T47D (cell line): ENCODE measurements at places on chromosomes 7 and 10.

DNA sequence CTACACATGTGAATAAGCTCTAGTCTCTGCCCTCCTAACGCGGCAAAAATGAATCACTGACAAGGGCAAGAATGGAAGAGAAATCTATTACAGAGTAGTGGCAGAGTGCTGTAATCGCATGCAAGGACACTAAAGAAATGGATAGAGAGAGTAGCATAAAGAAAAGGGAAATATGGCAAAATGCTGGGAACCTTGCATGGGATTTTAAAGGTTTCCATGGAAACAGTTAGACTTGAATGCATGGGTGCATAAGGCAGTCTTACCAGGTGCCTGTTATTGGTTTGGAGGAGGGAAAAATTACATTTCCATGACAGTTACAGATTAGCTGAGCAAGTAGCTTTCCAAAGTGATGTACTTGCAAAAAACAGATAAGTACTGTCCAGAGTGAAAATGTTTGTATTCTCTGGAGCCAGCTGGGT is 233.4 kb downstream of the PTN start:
- no peak for DNase-seq

GRCh38 chr10:93775356-93775755 is 17.6 kb downstream of the LGI1 start:
- DNase-seq: no peak

DNA sequence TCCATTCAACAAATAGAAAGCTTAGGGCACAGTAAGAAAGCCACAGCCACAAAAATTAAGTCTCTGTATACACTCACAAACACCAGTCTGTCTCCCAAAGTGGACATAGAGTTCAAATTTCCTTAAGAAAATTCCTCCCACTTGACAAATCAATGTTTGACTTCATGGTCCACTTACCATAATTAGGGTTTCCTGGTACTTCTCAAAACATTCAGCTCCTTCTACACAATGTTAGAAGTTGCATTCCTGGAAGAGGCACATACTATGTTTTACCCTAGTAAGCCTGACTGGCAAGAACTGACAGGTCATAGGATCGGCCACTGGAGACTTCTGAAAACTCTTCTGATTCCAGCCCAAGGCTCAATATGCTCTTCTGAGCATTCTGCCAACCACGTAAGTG is 70.5 kb downstream of the CPXM2 start:
- DNase-seq: no peak

DNA sequence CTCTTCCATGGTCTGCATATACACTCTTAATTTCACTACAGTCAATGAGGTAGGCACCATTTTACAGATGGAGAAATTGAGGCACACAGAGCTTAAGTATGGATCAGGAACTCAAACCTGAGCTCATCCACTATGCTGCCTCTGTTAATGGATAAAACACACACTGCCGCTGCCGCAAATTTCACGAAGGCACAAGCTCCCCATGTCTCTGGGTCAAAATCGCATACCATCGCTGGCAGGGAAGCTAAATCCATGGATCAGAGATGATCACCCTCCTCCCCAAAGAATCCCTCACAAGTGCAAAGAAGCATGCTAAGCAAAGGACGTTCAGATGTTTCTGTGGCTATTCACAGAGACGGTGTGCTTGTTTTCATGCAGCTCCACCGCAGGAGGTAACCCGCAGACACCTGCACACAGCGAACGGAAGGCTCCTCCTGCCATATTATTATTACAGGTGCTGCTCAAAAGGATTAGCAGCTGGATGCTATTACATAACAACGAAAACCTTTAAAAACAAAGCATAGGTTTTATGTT is 109.3 kb downstream of the UBE2H start:
- no peak for DNase-seq

DNA sequence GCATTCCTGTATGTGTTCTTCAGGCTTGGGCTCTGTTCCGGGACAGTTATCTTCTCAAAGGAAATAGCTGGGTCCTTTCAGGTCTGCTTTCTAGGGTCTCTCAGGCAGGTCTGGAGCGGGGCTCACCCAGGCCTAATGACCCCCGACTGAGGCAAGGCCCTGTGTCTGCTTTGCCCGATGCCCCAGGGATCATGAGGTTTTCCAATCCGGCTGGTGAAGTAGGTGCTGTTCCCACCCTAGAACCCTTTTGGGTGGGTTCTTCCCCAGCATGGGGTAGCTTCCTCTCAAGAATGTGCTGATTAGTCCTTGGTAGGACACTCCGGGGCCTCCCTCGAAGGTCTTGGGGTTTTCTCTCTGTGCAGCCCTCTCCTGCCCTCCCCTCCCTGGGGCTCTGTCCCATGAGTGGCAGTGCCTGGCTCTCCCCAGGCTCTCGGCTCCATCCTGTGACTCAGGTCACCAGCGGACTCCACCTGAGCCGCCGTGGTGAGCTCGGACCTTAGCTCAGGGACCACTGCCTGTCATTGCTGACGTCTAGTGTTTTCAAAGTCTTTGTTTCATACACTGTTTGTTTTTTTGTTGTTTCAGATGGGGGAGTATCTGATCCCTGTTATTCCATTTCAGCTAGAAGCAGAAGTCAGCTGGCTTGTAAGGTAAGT is 71.0 kb upstream of the NKX6-2 start:
- DNase-seq: no peak

- no peak for DNase-seq
Measured at GRCh38 chr7:155947051-155947450, 134.8 kb upstream of the SHH start.

DNA sequence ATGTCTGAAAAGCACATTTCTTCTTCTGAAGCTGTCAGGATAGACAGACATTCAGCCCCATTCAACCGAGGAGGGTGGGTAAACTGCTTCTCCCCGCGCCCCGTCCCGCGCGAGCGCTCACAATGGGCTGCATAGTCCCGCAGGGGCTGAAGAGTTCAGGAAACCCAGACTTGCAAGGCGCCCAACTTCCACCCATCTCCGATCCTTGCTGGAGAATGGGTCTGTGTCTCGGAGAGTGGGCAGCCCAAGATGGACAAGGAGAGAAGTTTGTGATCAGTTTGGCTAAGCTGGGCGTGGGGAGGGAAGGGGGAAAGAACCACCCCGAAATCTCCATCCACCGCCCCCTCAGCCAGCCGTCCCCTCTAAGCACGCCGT is 686 bp downstream of the AASS start:
- DNase-seq: no peak

- DNase-seq: no peak
Measured at GRCh38 chr7:28623863-28624262, 211.5 kb downstream of the CREB5 start.

GRCh38 chr10:126931544-126931943 is 26.3 kb downstream of the DOCK1 start:
- no peak for DNase-seq

DNA sequence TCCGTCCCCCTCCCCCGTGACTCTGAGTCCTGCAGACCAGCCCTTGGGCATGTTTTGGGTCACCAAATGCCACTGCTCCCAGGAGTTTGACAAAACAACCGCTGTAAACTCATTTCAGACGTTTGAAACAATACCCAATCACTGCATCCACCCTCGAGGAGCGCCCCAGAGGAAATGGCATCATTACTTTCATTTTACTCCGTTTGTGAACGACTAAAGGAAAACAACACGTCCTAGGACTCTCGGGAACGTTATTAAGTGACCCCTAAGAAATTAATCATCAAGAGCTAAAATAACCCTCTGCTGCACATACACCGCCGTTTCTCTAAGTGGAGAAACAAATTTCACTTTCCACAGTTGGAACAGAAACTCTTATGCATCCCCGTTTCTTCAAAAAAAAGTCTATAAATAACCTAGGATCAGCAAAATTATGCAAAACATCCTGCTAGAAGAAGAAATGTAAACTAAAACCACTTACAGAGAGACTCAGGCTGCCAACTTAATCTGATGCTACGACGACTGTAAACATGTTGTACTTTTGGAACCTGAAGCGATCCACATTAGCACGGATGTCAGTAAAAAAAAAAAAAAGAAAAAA is 109.9 kb upstream of the EFCAB10 start:
- DNase-seq: no peak

DNA sequence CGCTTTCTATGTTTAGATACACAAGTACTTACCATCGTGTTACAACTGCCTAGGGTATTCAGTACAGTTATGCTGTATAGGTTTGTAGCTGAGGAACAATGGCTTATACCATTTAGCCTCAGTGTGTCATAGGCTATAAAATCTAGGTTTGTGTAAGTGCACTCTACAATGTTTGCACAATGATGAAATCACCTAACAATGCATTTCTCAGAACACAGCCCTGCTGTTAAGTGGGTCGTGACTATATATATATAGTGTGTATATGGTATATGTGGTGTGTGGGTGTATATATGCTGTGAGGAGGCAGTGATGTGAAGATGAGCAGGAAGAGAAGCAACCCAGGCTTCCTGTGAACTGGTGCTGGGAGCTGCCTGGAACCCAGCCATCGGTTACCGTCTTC is 65.6 kb upstream of the MKI67 start:
- DNase-seq: peak; percentile 54

- DNase-seq: no peak
Measured at GRCh38 chr10:80598084-80598798, 60.5 kb downstream of the SH2D4B start.
